ENCODE measurements at places on chromosomes 2 and 18. TPM values are rescaled to one million over a fixed set of nuclear protein-coding genes. Genes with fewer than 3 reads are reported as not detected.

GRCh38 chr18:27094621-27095020 is 90.5 kb downstream of the CHST9 start:
- no peak for DNase-seq

DNA sequence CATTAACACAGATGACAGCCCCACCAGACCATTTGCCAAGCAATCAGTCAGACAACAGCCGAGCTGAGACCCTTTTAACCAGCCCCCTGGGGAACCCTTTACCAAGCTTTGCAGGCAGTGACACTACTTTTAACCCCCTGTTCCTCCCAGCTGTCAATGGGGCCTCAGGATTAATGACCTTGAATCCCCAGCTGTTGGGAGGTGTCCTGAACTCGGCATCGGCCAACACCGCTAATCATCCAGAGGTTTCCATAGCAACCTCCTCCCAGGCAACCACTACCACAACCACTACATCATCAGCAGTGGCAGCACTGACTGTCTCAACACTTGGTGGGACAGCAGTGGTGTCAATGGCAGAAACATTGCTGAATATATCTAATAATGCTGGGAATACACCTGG is 160.9 kb upstream of the EPC2 start:
- no peak for DNase-seq

DNA sequence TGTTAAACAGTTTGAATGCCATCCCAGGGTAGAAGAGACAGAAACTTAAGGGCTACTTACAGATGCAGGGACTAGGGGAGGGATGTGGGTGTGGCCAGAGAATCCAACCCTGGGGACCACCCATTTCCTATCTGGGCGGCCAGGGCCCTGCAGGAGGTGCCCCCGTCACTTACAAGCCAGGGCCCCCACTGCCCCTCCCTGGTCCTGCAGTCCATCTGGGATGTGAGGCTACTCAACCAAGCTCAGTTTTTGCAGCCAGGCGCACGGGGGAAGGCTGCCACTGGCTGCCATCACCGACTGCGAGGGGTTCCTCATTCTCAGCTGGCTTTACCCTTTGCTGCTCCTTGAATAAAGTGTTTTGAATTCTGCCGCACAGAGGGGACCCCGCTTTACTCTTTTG is 42.1 kb downstream of the RRM2 start:
- DNase-seq = no peak

The SERPINB12 gene
- not detected for polyA plus RNA-seq

The LRP1B gene
- polyA plus RNA-seq = 1.8 TPM
